ENCODE measurements at places on chromosomes 2 and 18. TPM values are rescaled to one million over a fixed set of nuclear protein-coding genes. Genes with fewer than 3 reads are reported as not detected.

DNA sequence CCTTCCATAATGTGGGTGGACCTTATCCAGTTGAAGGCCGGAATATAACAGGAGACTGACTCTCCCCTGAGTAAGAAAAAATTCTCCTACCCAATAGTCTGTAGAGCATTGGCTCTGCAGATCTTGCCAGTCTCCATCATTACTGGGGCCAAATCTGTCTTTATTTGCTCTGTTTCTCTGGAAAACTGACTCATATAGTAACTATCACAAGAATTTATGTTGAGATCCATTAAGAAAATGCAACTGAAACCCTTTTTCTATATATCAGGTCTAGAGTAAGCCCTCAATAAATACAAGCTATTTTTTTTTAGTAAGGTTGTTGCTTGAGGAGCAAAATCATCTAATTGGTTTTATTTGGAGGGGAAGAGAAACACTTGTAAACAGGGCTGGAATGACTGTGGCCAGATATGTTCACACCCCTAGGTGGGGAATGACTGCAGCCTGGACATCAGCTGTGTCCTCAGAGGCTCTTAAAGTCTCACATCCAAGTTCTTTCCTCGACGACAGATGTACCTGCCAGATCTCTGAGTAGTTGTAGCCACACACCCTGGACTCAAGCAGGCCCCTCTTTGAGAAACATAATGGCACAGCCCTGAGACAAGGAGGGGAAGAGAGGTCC, 339.7 kb downstream of the TNS1 start:
- H3K27ac ChIP-seq, result no peak overlapping the region
- H3K4me3 ChIP-seq, result no peak overlapping the region
- H3K4me1 ChIP-seq, result no peaks in the 10 kb centered on the region
- H3K27me3 ChIP-seq, result no peaks in the 10 kb centered on the region

DNA sequence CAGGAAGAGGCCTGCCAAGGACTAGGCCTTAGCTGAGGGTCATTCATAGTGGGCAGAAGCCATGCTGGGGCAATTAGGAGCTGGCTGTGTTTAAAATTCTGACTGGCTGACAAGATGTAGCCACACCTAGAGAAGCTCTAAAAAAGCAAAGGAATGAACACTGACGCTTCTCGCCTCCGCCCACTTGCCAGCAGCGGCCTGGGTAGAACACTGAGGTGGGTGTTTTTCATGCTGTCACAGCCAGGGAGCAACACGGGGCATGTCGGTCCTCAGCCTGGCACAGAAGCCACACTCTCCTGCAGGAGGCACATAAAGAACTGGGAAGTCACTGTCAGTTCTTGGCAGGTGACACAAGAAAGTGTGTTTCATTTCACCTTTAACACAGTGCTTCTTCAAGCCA, 10.4 kb downstream of the CHST10 start:
- H3K27me3 ChIP-seq, result no peaks in the 10 kb centered on the region
- DNase-seq, result no peak
- H3K4me3 ChIP-seq, result no peak overlapping the region
- no peaks in the 10 kb centered on the region for H3K4me1 ChIP-seq
- peaks cover 26% of the 10 kb centered on the region for H3K36me3 ChIP-seq
- no peak overlapping the region for H3K27ac ChIP-seq

TEKT4 gene
- total RNA-seq, result not detected

GRCh38 chr18:59927246-59927825, 27.5 kb downstream of the PMAIP1 start:
- H3K27ac ChIP-seq, result no peak overlapping the region
- H3K27me3 ChIP-seq, result no peaks in the 10 kb centered on the region
- H3K4me1 ChIP-seq, result no peaks in the 10 kb centered on the region
- H3K36me3 ChIP-seq, result no peaks in the 10 kb centered on the region

PAIP2B gene
- 5.9 TPM for total RNA-seq

MYL12A gene
- total RNA-seq, result 532 TPM

- no peak for DNase-seq
- no peaks in the 10 kb centered on the region for H3K36me3 ChIP-seq
- no peak overlapping the region for H3K4me3 ChIP-seq
- no peaks in the 10 kb centered on the region for H3K4me1 ChIP-seq
Observed at GRCh38 chr18:78727057-78727739, 252.4 kb upstream of the SALL3 start.

Data from left lung (tissue), 14 donors.